Glutamatergic neuron (in vitro differentiated cells): ENCODE measurements at places on chromosomes 16 and 17. TPM values are rescaled to one million over a fixed set of nuclear protein-coding genes. Genes with fewer than 3 reads are reported as not detected.

- H3K4me1 ChIP-seq = peaks cover 22% of the 10 kb centered on the region
- no peak overlapping the region for H3K27ac ChIP-seq
- no peak for DNase-seq
- no peaks in the 10 kb centered on the region for H3K36me3 ChIP-seq
Measured at GRCh38 chr16:83907631-83908250, 8.8 kb downstream of the MLYCD start.

DNA sequence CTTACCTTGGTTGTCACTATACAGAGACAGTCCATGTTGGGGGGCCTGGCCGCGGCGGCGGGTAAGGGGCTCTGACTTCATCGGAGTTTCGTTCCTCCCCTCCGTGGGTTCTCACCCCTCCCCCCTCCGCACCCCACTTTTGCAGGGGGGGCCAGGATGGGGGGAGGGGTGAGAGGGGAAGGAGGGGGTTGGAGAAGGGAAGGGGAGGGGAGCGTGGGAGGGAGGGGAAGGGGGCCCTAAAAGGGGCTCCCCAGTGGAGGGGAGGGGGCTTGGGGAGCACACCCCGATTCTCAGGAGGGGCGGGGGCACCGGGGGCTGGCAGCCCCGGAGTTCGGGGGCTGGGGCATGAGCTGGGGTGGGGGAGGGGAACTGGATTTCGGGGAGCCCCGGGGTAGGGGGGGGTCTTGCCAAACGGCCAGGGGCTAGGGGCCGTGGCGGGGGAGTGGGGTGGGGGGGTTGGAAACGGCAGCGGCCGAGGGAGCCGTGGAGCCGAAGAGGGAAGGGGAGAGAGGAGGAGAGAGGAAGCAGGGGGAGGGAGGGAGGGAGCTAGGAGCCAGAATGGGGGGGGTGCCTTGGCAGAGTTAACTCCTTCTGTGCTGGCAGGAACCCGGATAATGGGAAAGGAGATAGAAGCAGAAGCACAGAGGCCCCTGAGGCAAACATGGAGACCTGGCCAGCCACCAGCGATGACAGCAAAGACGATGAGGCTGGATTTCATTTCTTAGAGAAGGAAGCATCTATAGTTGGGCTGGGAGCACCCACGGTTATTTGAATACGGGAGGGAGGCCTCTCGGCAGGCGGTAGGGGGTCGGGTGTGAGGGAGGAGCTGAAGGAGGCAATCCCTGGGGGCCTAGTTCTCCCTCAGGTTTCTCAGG is 2.3 kb downstream of the DLG4 start:
- peaks cover 24% of the 10 kb centered on the region for H3K27me3 ChIP-seq
- peaks cover 40% of the 10 kb centered on the region for H3K4me1 ChIP-seq
- H3K36me3 ChIP-seq = no peaks in the 10 kb centered on the region
- peak overlapping the region; percentile 93 for H3K4me3 ChIP-seq

DNA sequence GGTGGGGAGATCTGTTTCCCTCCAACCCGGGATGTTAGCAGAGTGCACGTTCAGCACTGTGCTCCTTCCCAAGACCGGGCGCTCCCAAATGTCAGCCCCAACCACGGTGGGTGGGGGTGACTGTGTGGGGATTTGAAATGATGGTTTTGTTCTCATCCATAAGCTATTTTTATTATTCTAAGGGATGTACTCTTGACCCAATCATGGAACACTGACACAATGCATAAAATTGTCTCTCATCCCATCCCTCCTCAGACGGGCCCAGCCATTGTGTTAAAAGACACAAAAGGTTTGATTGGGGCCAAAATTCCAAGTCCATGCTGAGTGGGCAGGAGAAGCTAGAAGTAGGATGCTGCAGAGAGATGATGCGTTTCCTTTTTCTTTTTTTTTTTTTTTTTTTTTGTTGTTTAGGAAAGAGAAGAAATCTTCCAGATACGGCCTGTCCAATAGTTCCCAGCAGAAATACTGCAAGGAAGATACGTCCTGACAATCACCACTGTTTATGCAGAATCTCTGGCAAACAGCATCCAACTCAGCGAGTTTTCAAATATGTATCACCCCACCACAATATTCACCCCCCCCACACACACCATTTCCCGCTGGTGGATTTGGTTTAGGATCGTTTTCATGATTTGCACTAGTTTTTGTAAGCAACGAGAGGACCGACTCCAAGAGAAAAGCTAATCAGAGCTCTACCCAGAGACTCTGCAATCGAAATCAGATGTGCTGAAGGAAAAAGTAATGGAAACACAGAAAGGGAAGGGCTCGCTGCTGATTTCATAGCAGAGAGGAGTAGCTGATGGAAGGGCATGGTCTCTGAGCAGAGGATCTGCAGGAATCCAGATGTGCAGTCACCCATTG is 163.5 kb upstream of the DYNLRB2 start:
- peaks cover 5% of the 10 kb centered on the region for H3K36me3 ChIP-seq
- peaks cover 5% of the 10 kb centered on the region for H3K4me1 ChIP-seq
- H3K27ac ChIP-seq = no peak overlapping the region
- peaks cover 3% of the 10 kb centered on the region for H3K27me3 ChIP-seq
- H3K4me3 ChIP-seq = no peak overlapping the region

GRCh38 chr16:10016752-10017151 is 165.5 kb downstream of the GRIN2A start:
- no peak overlapping the region for H3K4me3 ChIP-seq
- H3K27me3 ChIP-seq = no peaks in the 10 kb centered on the region
- H3K36me3 ChIP-seq = no peaks in the 10 kb centered on the region
- H3K4me1 ChIP-seq = no peaks in the 10 kb centered on the region

DNA sequence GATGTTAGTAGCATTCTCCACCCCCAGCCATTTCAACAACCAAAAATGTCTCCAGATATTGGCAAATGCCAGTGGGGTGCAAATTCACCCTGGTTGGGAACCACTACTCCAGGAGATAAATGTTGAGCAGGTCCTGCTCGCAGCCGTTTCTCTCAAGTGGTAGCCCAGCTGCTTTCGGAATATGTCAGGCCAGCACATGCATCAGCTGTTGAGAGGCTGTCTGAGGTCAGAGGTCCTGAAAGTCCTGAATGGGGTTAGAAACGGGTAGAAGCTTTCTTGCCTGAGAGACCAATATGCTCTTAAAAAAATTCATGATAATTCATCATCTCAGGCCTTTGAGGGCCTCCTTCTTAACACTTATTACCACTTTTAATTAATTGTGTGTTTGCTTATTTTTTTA is 31.0 kb downstream of the TEKT5 start:
- no peak for DNase-seq
- H3K4me1 ChIP-seq = no peaks in the 10 kb centered on the region
- peaks cover 4% of the 10 kb centered on the region for H3K27me3 ChIP-seq
- H3K36me3 ChIP-seq = no peaks in the 10 kb centered on the region

Gene SMPD3
- 85.4 TPM for total RNA-seq

Gene TMEM256
- 51.6 TPM for total RNA-seq

Gene ZNF18
- 4.0 TPM for total RNA-seq
